ENCODE measurements at places on chromosomes 7 and 10.

GRCh38 chr10:91210014-91210413, 10.4 kb upstream of the PCGF5 start:
- no peak for DNase-seq

DNA sequence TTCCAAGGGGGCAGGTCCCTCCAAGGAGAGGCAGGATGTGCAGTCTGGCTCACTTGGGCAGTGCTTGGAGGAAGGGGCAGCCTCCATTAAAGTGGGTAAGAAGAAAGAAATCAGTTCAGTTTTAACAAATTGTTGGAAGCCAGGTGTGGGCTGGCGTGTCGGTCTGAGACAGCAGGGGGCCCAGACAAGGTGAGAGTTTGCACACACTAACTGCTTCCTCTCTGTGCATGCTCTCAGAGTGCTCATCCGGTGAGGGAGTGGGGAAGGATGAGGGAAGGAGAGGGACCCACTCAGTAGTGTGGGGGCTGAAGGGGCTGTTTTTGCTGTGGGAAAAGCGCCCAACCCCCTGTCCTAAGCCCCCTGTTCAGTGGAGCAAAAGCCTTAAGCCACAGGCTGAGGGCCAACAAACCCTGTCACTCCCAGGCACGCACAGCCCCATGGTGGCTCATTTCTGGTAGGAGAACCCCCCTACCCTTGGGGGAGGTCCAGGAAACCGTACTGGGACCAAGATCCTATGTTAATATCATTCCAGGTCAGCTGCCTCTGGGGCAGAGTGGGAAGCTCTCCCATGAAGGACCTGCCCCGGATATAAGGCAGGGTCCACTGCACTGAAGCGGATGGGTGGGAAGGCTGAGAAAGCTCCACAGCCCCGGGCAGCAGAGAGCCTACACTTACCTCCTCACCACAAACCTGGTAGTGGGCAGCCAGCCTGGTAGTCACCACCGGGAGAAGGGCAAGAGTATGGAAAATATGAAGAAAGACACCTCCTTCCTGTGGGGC, 5.1 kb upstream of the PCBD1 start:
- no peak for DNase-seq

DNA sequence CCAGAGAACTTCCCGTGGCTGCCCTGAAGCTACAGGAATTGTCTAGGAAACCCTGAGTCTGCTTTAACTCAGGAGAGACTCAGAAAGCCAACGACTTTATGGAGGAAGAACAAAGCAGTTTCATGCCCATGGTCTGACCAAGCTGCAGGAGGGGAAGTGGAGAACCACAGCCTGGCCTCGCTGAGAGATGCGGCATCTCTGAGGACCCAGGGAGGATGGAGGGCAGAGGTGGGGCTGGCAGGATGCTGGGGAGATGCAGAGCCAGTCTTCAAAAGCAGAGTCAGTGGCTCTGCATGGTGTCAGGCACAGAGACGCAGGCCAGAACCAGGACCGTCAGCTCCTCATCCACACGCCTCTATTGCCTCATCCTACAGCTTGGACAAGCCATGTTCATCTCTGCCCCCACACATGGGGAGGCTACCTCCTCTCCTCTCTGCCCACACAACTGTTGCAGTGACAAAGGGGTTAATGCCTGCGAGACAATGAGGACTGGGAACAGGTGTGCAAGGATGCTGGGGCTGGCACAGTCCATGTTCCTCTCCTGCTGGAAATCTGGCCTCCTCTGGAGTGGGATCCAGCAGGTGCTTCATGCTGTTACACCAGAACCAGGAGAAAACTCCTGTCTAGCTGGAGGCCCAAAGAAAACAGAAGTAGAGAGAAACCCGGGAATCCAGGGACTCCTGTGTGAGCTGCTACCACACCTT, 267.0 kb downstream of the PLXNA4 start:
- DNase-seq = no peak

GRCh38 chr7:111292026-111292470, 201.1 kb downstream of the LRRN3 start:
- DNase-seq = no peak

GRCh38 chr10:124647421-124648130, 96.6 kb downstream of the FAM53B start:
- peak; percentile 34 for DNase-seq

GRCh38 chr10:61669161-61669725, 6.5 kb downstream of the CABCOCO1 start:
- DNase-seq = no peak

DNA sequence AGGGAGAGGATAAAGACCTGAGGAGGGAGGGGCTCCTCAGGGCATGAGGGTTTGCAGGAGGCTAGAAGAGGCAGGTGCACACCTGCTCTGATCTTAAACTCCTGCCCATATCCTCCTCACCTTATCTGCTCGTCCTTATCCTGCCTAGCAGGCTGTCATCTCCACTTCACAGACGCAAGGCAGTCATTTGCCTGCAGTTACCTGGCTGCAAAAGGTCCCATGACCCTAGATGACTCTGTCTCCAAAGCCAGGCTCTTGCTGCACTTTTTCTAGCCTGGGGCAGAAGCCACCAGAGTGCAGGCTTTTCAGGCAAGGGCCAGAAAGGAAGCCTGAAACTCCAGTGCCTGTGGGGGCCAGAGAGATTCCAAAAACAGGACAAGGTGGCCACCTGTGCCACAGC, 1.7 kb upstream of the ZNF853 start:
- no peak for DNase-seq

DNA sequence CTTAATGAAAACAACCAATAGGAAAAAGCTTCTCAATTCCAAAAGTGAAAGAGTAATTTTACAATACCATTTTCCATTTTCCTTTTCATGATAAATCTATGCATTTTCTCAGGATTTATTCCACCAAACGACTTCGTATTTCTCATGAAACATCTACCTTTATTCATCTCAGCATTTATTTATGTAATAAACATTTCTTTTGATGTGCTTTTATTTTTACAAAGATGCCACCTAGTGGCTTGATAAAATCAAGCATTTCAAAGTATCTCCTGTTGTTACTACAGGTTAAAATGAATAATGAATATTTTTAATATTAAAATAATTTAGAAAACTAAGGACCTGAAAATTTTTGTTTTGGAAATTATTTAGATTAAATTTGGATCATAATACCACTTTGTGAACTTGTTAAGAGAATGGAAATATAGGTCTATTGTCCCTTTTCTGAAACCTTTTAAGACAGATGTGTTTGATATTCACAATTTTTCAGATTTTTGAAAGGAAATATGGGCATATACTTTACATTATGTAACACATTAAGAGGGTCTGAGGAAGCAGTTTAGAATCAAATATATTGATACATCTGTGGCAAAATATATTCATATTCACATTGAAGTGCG, 2.7 kb upstream of the IQUB start:
- DNase-seq = peak; percentile 37

GRCh38 chr7:84700563-84701370, 486.1 kb downstream of the SEMA3D start:
- no peak for DNase-seq

DNA sequence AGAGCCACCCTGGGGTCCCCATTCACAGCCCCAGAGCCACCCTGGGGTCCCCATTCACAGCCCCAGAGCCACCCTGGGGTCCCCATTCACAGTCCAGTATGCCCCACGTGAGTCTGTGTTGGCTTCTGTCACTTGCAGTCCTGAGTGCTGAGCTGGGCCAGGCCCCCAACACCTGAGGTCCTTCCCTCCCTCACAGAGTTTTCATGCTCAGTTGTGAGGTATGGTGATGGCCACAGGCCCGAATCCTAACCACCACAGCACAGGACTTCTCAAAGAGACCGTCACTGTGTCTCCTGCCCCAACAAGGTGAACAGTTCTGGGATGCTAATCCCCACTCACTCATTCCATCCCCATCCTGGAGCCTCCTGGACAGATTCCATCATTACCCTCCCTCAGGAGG, 239.2 kb downstream of the PTPRN2 start:
- DNase-seq = no peak

- DNase-seq = no peak
Measured at GRCh38 chr7:131302446-131302845, 25.2 kb upstream of the MKLN1 start.

DNA sequence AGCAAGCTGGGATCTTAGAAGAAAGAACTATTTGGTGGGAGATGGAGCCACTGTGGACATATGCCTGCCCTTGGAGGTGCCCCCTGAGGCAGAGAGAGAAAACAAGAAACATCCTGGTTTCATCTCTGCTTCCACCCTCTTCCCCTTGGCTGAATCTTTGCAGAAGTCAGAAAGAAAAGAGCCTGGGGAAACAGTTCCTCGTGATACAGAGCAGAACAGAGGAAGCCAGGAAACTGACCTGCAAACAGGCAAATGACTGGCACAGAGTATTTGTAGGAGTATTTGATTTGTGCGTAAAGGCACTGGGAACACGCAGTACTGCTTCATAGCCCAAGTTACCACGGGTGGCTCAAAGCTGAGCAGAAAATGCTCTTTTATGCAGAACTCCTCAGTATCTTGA, 7.0 kb upstream of the KEL start:
- no peak for DNase-seq

GRCh38 chr7:123360631-123361030, 160.9 kb upstream of the SLC13A1 start:
- no peak for DNase-seq

DNA sequence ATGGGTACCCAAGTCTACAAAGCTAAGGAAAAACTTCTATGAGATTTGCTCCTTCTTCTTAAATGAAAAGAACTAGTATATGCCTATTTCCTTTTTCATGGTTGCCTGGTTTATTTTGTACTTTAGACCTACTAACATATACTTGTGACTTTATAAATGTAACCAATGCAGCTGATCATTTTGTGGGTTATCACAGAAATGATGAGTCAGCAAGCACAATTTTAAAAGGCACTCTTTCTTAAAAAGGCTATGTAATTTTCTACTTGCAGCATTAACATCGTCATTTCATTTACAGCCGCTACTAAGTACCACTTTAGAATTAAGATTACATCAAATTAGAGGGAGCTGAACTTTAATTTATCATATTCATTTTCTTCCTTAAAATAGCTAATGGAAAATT, 13.6 kb downstream of the NEBL start:
- DNase-seq = no peak

GRCh38 chr10:11856089-11856488, 32.9 kb downstream of the PROSER2 start:
- no peak for DNase-seq

DNA sequence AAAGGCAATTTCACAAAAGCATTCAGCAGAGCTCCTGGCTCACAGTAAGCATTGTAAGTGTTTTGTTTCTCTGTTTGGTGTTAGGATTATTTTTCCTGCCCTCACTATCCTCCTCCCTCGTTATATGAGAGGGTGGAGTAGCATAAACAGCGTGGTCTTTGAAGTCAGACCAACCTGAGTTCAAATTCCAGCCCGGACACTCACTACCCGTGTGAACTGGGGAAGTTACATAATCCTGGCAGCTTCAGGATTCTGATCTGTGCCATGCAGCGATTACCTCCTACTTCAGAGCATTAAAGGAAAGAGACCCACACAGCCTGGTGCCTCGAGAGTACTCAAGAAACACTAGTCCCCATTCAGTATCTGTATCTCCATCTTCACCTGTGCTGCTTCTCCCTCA, 386.5 kb downstream of the INHBA start:
- DNase-seq = peak; percentile 47

DNA sequence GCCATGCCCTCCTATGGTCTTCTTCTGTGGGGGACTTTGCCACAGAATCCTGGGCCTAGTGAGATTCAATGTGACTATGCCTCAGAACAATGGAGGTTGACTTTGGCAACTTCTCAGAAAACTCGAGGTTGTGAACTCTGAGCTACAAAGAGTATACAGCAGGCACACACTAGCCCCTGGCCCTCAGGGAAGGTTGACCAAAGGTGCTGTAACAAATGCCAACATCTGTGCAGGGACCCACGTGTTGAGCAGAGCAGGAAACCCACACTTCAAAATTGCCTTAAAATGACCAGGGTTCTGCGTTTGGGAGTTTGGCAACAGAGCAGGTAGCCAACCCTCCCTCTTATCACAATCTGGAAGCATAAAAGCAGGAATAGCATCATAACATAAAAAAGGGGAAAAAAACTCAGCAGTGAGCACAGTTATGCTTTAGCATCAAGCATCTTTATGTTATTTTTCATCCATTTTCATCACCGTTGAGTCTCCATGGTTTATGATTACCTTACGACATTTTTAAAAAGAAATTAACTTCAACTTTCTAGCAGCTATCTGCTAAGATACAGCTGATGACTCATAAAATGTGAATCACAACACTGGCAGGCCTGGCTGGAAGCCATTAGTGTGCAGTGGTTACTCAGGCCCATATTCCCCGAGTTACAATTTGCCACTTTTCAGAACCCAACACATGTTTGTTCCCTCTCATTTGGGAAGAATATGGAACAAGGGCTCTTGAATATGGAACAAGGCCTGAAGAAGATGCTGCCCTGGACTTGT, 11.1 kb downstream of the PRLHR start:
- DNase-seq = peak; percentile 7

DNA sequence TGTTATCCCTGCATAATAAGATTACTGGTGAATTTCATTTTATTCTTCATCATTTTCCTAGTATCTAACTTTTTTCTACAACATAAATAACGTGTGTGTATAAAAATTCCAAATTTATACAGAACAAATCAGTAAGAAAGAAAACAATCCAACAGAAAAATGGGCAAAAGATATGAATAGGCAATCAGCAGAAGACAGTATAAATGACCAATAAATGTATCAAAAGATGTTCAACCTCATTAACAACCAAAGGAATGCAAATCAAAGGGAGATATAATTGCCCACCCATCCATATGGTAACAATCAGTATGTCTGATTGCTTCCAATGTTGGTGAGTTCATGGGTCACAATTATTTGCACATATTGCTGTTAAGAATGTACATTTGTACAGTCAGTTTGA, 13.5 kb downstream of the ERLIN1 start:
- no peak for DNase-seq

DNA sequence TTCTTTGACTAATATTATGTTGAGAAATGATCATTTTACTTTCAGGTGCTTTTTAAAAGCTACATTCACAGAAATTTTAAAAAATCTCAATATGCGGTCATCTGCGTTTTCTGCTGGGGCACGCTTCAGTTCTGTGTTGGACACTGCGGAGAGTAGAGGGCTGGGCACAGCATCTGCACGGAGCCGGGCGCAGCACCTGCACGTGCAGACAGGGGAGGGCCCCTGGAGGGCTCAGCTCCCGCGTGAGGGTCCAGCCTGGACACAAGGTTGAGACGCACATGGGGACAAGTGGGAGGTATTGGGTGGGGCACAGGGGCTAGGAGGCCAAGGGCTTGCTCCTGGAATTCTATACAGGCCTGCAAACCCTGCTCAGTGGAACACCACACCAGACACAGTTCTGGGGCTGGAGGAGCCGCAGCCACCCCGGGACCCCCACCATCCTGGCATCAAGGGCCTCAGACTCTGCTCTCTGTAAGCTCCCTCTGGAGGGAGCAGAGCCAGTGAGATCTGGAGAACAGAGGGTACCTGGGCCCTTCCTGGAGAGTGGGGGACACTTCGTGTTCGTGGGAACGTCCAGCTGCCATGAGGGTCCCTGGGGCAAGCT, 20.4 kb upstream of the FAM20C start:
- DNase-seq = no peak
